CD4-positive, alpha-beta T cell treated with Interleukin-1 beta for 1 hour (primary cell): ENCODE measurements at places on chromosomes 6 and 20.

DNA sequence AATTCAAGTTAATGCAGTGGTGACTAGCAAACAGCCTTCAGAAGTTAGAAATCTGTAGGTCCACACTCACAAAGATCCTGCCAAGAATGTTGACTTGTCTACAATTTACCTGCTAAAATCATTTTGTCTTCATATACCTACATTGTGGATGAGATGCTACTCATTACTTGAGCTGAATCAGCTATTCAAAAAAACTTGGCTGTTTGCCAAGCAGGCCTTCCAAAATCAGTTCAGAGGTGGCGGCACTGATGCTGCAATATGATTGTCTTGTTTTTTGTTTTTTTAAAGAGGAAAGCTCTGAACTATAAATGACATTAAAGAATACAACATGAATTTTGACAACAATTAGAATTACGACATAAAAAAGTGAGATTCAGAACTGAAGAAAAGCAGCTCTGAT is 354.7 kb upstream of the KHDRBS2 start:
- DNase-seq, result no peak

DNA sequence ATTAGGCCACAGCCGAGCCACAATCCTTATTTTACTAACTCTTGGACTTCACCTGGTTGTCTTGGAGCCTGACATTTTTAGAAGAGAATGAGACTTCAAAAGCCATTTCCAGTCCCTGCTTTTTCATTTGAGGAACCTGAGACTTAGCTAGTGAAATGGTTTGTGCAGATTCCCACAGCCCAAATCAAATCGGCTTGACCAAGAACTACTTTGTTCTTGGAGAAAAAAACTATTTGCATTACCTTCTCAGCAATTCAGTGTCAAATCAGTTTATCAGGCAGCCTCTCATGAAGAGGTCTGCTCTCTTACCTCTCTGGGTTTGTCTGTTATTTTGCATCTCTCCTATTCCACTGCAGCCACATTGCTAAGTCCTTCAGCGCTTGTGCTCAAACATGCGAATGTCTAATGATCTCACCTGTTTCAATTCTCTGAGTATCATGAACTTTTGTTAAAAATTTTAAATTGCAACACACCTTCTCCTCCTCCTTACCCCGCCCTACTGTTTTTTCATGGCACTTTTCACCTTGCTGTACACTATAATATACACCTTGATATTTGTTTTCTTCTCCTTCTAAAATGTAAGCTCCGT is 573 bp upstream of the IFNGR1 start:
- DNase-seq, result no peak

GRCh38 chr6:98687752-98688151 is 146.6 kb upstream of the POU3F2 start:
- no peak for DNase-seq

DNA sequence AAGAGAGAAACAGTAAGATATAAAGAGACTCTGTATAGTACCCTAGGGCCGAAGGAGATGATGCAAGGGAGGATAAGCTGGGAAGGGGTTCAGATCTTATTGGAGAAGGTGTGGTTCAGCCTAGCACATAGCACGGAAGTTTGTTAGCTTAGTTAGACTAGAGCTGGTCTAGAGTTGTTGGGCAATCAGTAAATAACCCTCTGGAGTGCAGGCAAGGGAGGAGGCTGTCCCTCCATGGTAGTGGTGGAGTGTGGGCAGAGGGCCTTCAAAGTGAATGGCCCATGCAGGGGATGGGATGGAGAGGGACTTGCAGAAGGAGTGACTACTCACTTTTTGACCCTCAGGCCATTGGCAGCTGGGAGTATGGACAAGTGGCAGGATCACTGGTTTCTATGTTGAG is 20.0 kb downstream of the TULP4 start:
- DNase-seq, result no peak

DNA sequence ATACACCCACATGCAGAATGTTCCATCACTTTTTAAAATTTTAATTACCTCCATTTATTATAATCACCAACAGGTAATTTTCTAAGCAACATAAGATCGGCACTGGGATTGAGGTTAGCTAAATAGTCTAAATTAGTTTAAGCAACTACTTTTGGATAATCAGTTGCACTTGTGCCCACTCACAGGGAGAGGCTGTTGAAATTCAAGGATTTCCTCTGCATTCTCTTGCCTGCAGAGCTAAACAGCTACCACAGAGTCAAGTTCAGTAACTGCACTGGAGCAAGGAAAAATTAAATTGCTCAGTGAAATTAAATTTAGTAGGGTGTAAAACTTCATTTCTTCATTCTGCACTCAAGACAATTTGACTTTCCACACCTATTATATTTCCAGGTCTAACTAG is 120.7 kb upstream of the CCDC28A start:
- DNase-seq, result no peak
